ENCODE measurements at places on chromosomes 13 and 19.

GRCh38 chr19:16208847-16209665 lies 11.3 kb downstream of the AP1M1 start:
- no peak for DNase-seq

GRCh38 chr13:108681986-108682575 lies 52.7 kb downstream of the MYO16 start:
- no peak for DNase-seq

- DNase-seq, result no peak
These were observed 7.5 kb upstream of the SBNO2 start for GRCh38 chr19:1181606-1182005.

GRCh38 chr19:18789883-18790565 lies 1.1 kb downstream of the COMP start:
- no peak for DNase-seq

- DNase-seq, result no peak
These were observed 135.6 kb downstream of the TM9SF2 start for GRCh38 chr13:99636728-99637353.

DNA sequence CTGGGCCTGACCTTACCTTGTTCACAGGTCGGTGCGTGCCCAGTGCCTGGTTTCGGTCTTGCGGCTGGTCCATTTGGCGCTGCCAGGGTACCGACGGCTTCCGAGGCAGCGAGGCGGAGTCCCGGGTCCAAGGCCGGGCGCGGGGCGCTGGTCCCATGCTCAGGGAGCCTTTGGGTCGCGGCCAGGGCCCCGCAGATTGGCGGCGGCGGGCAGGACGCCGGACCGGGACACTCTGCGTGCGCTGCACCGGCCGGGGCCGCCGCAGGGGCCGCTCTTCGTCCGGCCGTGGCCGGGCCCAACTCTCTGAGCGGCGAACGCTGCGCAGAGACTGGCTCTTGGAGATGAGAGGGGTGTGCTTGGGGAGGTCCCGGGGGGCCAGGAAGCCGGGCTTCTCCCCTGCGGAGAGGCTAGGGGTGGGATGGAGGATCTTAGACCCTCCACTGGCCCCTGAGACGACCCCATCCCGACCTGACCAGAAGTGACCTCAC lies 3.4 kb upstream of the WIZ start:
- DNase-seq, result no peak

- peak; percentile 38 for DNase-seq
These were observed 79.5 kb downstream of the KLF5 start for GRCh38 chr13:73138276-73138637.

DNA sequence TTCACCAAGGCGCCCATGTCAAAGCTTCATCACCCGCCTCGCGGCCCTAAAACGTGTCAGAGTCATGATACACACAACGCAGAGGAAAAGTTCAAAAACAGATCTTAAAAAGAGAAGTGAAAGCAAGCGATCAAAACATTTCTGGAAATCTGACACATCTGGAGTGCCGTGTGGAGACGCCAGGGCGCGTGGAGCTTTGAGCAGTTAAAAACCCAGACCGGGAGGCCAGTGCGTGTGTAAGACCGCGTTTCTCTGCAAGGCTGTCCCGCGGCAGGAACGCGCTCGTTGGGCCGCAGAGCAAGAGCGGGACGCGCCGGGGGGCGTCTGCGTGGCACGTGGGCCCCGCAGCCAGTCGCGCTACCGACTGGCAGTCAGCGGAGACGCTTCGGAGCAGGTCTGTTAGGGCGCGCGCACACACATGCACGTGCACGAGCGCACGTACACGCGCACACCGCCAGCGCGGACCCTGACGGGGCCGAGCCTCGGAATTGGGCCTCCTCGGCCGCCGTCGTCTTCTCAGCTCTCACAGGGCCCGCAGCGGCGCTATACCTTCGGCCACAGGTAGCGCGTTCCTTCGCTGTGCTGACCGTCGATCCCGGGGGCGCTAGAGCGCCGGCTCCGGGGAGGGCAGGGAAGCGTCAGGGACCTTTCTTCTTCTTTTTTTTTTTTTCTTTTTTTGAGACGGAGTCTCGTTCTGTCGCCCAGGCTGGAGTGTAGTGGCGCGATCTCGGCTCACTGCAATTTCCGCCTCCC lies 35.8 kb downstream of the RNF6 start:
- DNase-seq, result peak; percentile 48

DNA sequence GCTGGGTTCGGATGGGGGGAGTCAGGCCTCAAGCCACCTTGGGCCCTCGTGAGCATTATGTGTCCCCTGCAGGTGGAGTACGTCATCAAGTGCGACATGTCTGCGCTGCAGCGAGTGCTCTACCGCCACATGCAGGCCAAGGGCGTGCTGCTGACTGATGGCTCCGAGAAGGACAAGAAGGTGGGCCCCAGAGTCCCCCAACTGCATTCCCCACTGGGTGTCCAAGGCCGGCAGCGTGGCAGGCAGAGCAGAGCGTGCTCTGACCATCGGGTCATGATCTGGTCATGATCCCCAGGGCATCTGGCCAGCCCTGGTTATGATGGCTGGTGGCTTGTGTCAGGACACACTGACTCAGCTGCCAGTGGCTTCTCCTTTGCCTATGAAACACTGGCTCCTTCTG lies 63.4 kb downstream of the SMARCA4 start:
- no peak for DNase-seq

DNA sequence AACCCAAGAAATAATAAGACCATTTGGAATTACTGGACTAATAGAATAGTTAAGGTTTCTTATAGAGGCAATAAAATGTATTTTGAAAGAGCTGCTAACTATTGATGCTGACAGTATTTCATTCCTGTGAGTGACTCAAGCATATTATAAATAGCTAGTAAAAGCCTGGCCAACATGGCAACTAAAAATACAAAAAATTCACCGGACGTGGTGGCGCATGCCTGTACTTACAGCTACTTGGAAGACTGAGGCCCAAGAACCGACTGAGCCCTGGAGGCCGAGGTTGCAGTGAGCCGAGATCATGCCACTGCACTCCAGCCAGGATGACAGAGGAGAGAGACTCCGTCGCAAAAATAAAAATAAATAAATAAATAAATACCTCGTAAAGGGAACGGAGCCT lies 5.4 kb upstream of the ICAM3 start:
- no peak for DNase-seq

DNA sequence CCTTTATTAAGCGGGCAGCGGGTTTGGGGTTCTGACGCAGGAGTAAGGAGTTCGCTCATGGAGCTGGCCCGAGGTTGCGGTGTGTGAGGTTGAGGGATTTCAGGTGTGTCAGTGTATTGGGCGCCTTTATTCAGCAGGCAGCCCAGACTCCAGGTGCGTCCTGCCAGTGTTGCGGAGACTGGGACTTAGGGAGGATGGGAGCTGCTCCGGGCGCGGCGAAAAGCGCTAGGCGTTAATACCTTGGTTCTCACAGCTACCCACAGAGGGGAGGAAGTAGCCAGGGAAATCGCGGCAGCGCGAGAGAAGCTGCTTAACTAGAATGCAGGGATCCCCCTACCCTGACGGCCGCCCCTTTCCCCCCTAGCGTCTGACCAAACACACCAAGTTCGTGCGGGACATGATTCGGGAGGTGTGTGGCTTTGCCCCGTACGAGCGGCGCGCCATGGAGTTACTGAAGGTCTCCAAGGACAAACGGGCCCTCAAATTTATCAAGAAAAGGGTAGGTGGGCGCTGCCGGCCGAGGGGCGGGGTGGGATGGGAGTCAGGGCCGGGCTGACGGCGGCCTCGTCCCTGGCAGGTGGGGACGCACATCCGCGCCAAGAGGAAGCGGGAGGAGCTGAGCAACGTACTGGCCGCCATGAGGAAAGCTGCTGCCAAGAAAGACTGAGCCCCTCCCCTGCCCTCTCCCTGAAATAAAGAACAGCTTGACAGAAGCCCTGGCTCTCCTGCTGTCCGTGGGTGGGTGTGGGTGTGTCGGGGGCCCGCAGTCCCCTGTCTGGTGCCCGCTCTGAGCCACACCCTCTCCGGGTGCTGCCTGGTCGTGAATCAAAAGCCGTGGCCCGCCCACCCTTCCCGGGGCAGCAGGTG lies 1.1 kb downstream of the RPL36 start:
- no peak for DNase-seq

DNA sequence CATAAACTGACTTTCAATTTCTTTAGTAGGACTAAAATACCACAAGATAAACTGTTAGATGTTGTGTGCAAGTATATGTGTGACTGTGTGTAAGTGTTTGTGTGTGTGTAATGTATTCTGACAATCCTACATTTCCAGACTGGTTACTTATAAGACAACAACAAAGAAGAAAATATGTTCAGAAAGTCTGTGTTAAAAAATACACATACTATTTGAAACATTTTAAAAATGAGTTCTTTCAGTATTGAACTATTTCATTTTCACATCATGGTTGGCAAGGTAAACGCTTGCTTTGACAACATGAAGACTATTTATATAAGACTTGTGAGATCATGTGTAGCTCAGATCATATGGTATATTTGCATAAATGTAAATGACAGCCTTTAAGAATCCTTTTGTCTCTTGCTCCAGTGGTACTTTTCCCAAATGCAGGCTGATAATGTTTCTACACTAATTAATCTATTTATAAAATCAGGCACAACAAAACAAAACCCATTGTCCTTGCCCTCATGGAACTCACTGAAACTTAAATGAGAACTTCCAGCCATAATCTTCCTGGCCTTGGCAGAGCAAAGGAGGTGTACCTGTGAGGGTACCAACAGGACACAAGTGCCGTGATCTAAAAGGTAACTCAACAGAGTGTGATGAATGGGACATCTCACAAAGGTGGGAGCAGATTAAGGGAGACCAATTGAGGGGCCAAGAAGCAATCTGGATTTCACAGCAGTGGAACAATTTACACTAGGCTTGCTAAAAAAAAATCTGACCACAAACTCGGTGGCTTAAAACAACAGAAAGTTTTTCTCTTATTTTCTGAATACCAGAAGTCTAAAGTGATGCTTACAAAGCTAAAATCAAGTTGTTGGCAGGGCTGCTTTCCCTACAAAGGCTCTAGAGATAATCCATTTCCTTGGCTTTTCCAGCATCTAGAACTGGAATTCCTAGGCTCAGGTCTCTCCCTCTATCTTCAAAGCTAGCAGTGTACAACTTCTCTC lies 349.0 kb downstream of the TBC1D4 start:
- DNase-seq, result no peak

GRCh38 chr13:110542169-110542796 lies 19.2 kb downstream of the RAB20 start:
- no peak for DNase-seq

GRCh38 chr19:4693471-4694121 lies 23.5 kb upstream of the MYDGF start:
- DNase-seq, result no peak

GRCh38 chr19:52492201-52492993 lies 35.1 kb upstream of the ZNF808 start:
- DNase-seq, result no peak

- no peak for DNase-seq
These were observed 12.3 kb downstream of the TMED1 start for GRCh38 chr19:10823690-10824089.

DNA sequence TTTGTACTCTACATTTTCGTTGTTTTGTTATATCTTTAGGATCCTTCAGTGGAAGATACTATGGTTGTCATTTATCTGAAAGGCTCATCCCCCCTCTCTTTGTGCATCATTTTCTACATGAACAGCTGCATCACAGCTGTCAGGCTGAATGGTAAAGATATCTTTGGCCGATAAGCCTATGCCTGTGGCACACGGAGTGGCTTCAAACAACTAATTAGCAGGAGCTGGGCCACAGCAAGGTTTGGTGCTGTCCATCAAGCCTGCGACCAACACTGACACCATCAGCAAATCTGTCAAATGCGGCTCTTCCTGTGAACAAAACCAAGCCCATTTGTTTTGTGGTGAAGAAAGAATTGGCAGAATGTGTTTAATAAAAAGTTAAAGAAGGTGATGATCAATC lies 334.4 kb downstream of the PCDH9 start:
- DNase-seq, result no peak

GRCh38 chr13:75316427-75316826 lies 165.5 kb downstream of the TBC1D4 start:
- no peak for DNase-seq

- DNase-seq, result no peak
These were observed 607 bp upstream of the SYNE4 start for GRCh38 chr19:36009220-36009619.

DNA sequence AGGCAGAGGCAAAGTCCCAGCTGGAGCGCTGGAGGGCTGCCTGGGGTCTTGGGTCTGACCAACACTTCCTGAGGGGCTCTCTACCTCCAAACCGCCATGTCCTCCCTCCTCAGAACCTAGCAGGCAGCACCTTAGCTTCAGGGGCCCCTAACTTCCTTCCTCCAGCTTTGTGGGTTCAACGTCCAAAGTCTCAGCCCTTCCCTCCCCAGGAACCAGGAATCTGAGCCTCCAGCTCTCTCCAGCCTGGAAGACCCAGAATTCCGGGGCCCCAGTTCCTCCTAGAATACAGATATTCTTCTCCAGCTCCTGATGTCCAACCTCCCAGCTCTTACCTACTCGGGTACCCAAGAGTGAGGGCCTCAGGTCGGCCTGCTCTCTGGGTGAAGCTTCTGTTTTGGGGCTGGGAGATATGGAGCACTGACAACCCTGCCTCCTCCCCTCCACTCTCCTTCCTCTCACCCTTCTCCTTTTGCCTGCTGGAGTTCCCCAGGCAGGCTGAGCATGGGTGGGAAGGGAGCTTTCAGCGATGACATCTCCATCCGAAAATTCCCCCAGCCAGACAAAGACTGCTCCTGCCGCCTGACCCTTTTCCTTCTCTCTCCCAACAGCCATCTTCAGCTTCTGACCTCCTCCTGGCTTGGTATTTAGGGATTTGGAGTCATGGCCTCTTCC lies 3.5 kb downstream of the TMEM150B start:
- DNase-seq, result no peak

- DNase-seq, result no peak
These were observed 6.0 kb downstream of the DDX39A start for GRCh38 chr19:14412996-14413692.

- no peak for DNase-seq
These were observed 52.8 kb downstream of the RUBCNL start for GRCh38 chr13:46334035-46334822.

DNA sequence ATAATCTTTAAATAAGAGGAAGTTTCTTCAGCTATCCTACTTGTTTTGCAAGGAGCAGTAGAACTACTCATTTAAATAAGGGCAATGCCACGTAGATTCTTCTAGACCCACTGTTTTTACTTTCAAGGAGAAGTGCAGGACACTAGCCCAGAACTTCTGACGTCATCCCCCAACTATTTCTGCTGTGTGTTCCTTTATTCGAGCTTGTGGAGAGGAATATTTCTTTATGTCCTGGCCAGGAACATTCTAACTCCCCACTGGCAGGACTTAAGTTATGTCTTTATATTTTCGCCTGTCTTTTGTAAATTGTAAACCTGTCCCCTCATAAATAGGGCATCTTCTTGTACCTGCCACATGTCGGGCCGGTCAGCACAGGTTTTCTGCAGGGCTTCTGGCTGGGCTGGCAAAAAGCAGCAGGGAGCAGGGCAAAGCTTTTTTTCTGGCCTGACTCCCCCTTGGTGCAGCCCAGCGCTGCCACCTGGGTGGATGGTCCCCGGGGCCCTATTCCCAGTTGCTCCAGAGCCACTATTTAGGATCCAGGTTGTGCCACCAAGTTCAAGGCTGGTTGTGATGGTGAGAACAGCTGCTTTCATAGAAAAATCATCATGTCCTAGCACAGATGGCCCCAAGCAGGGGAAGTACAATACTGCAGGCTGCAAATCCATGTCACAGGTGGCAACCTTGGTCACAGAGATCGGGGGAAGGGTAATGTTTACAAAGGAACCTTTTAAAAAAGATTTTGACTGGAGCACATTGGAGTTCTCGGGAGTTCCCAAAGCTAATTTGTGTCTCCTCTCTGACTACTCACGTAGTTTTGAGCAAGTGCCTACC lies 1.8 kb downstream of the MBNL2 start:
- DNase-seq, result peak; percentile 79
